Vagina (tissue), 2 donors: ENCODE measurements at places on chromosomes 3 and 15. TPM values are rescaled to one million over a fixed set of nuclear protein-coding genes. Genes with fewer than 3 reads are reported as not detected.

Gene ZBBX
- total RNA-seq: not detected

Gene GABRR3
- not detected for total RNA-seq

Gene CFAP91
- 4.2 TPM for total RNA-seq

Gene ATP13A5
- not detected for total RNA-seq

DNA sequence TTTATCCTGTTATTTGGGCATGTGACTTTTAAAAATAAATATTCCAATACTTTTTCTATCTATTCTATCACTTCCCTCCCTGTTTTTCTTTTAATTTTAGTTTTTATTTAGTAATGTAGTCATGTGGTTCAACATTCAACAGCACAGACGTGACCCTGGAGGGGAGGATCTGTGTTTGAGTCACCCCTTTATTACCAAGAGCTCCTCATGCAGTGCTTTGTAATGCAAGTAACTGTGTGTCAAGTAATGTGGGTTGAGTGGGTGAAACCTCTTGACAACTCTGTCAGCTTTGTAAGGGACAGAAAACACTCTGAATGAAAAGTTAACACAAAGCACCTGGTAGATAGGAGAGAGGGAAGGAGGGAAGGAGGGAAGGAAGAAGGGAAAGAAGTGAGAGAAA lies 89.7 kb upstream of the FGF12 start:
- no peaks in the 10 kb centered on the region for H3K27me3 ChIP-seq
- peaks cover 21% of the 10 kb centered on the region for H3K4me1 ChIP-seq
- no peak overlapping the region for H3K27ac ChIP-seq
- H3K36me3 ChIP-seq: no peaks in the 10 kb centered on the region
- no peak overlapping the region for H3K4me3 ChIP-seq

GRCh38 chr3:188051801-188052168 lies 102.2 kb upstream of the LPP start:
- H3K36me3 ChIP-seq: no peaks in the 10 kb centered on the region
- DNase-seq: no peak
- H3K27me3 ChIP-seq: no peaks in the 10 kb centered on the region
- H3K4me3 ChIP-seq: no peak overlapping the region
- peaks cover 11% of the 10 kb centered on the region for H3K4me1 ChIP-seq

DNA sequence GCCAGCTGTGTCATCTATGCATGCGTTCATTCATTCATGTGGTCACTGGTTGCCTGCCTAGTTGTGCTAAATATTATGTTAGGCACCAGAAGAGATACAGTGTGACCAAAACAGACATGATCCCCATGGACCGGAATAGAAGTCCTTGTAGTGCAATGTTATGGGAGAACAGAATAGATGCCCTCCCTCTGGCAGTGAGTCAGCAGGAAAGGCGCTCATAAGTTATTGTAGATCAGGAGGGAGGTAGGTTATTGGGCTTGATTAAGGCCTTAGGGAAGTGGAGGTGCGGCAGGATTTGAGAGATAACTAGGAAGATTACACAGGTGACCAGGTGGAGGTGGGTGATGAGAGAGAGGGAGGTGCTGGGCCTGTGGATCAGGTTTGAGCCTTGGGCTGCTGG lies 5.2 kb downstream of the MCTP2 start:
- no peak overlapping the region for H3K4me3 ChIP-seq
- H3K27ac ChIP-seq: no peak overlapping the region
